Sigmoid colon (tissue), 7 donors: ENCODE measurements at places on chromosomes 7 and 10. TPM values are rescaled to one million over a fixed set of nuclear protein-coding genes. Genes with fewer than 3 reads are reported as not detected.
A peak's percentile ranks its signal among the peaks of the same experiment; 100 is the strongest.

DNA sequence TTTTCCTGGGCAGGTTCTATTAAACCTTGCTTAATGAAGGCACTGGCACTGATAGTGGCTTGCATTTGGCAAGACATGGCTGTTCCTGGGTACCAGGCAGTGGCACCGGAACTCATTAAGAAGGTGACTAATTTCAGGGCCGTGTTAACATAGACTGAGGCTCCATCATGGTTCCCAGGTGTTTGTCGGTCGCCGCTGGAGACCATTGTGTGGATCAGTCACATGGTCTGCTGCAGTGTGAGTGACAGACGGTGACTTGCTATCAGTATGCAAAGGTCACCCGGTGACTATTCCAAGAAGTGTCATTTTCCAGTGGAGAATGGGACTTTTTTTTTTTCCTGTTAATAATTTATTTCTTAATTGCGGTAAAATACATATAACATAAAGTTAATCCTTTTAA is 106.3 kb downstream of the INSYN2A start:
- no peak for DNase-seq

DNA sequence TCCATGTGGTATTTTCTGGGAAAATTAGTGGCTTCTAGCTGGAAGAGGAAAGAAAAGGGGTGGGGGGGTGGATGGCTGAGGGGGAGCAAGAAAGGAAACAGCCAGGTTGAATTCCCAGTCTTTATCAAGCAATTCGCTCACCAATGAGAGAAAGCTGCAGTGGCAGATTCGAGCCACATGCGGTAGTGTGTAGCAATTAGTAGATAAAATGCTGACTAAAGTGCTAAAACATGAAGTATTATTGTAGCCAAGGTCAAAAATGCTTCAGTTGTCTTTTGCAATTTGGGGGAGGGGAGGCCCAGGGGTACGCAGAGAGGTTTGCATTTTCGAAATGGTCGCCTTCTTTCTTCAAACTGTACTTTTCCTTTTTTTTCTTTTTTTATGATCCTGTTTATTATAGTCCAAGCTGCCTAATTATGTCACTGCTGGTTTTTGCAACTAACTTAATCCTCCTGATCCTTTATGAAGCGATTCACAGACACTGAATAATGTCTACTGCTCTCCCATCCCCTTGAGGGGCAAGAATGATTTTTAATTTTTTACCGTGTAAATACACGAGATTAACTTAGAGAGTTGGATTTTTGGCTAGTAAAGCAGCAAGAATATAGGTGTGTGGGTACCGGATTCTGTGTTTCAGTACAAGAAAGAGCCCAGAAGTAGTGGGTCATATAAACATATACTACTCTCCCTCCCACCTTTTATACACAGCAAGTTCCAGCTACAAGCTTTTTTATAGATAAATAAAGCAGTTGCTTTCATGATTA is 3.6 kb upstream of the ARID5B start:
- DNase-seq, result peak; percentile 70

DNA sequence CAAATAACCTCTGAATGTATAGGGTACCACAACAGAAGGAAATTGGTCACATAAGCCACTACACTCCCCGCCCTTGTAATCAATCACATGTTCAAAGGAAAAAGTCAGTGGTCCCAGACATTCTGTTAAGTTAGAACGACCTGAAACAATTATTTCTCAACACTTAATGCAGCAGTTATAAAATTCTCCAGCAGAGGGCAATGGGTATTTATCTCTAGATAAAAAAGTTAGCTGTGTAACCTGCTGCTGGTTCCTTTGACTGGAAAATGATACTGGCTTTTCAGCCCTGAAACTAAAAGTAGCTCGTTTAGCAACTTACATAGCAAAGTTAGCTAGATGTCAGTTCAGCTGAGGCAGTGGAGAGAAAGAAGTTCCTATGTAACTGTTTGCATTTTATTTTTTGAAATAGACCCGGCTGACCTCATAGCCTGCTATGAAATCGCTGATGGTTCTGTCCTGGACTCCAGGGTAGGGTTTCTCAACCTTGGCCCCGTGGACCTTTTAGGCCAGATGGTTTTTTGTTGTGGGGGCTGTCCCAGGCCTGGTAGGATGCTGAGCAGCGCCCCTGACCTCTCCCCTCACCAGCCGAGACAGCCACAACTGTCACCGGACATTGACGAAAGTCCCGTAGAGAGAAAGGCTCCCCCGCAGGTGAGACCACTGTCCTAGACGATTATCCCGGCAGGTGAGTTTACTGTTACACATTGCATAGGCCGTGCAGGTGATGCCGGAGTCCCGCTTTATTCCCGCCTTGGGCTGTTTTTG is 40.2 kb upstream of the PROSER2 start:
- no peak for DNase-seq

DNA sequence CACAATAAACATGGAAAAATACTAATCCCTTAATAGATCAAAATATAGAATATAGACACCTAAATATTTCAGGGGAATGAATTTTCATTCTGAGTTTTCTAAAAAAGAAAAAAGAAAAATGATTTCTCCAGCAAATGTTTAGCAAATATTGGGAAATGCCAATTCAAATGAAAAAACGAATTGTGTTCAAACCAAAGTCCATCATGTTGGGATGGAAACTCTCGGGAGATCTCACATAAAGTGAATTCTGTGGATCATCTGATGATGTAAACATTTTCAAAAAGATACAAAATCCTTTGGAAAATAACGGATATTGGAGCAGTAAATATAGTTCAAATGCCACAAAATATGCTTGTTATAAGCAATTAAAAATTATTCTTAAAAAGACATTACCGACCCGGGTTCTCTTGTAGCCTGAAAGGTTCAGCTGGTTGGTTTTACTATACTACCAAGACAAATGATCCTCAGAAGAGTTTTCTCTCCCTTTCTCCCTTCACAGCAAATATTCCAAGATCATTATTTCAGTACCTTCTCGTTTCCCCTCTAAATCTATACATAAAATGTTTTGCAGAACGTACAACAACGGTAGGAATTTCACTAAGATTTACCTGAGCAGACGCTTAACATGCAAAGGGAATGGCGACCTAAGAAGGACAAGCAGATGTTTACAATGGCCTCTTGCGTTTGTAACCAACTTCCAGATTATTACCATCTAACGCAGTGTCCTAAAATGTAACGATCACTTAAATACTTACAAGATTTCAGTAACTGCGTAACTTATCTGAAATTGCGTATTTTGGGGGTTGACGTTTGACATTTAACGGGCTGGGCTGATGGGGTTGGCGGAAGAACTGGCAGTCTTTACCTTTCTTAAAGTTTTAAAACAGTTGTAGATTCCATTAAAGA is 2.5 kb downstream of the HOXA13 start:
- no peak for DNase-seq

DNA sequence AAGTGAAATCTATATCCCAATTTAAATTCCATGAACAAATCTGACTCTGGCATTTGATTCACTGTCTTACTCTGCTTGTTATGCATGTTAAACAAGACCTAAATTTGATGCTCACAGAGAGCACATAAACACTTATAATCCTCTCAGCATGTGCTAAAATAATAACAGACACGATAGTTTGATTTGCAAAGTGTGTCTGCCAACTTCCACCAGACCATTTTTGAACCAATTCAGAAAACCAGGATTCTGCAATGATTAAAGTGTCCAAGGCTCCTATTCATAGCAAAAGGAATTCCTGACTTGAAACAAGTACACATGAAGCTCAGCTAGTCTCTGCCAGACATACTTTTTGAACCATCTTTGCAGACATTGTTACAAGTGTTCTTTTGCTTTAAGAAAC is 11.2 kb downstream of the RBM20 start:
- no peak for DNase-seq

The FFAR4 gene
- total RNA-seq, result not detected

DNA sequence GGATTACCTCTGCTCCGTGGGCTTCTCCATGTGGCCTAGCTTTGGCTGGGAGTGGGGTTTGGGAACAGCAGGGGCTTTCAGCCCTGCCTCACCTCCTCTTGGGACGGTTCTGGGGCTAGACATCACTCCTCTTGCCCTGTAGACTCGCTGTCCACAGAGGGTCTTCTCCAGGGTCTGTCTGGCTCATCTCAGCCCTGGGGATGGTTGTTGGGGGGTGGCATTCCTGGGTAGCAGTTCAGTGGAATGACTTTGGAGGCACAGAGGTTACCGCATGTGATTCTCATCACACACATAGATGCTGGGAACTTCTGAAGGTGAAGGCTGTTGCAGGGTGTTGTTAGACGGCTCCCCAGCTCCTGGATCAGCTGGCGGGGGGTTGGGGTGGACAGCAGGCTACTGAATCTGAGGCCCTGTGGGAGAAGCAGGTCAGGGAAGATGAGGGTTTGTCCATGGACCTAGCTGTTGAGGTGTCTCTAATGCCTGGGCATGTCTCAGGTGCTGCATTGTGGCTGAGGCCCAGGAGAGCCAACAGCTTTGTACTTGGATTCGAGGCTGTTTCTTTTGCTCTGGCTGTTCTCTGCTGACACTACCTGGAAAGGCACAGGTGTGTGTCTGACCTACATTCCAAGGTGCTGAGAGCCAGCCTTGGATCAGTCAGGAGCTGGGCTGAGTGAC is 23.8 kb downstream of the RAMP3 start:
- DNase-seq, result peak; percentile 28

- no peak for DNase-seq
Measured at GRCh38 chr7:146146831-146147486, 30.4 kb downstream of the CNTNAP2 start.

DNA sequence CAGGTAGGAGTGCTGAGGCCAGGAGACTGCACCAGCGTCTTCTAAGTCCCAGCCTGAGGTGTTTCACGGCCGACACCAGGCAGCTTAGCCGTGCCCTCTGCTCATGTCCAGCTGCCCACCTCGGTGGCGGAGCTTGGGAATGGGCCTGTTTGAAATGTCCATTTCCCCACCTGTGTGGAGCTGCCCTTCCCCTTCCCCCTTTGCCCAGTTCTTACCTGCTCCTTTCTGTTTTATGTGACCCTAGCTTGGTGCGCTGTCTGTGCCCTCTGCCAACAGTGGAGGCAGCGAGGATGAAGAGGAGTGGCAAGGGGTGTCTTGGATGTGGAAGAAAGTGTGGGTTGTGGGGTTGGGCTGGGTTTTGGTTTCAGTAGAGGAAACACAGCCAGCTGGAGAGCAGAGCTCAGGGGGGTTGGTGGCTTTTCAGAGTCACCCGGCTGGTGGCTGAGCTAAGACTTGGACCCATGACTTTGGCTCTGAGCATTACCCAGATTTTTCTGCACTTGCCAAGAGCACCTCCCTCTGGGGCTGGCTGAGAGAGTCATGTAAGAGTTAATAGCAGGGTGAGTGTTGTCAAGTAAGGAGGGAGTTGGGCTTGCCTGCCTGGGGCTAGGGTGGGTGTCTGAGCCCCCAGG is 37.4 kb downstream of the GBX1 start:
- DNase-seq, result no peak

DNA sequence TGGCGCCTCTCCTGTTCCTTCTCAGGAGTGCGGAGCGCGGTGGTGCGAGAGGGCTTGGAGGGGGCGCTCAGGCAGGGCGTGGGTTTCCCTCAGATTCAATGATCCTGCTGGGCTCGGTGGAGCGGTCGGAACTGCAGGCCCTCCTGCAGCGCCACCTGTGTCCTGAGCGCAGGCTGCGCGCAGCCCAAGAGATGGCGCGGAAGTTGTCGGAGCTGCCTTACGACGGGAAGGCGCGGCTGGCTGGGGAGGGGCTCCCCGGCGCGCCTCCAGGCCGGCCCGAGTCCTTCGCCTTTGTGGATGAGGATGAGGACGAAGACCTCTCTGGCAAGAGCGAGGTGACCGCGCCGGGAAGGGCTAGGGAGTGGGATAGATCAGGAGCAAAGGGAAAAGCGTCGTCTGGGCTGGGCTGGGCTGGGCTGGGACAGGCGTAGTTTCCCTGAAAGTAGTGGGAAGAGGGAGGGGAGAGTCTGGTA is 17.0 kb downstream of the FAM131B start:
- no peak for DNase-seq

- DNase-seq, result no peak
Measured at GRCh38 chr7:132516042-132516840, 60.0 kb downstream of the PLXNA4 start.

DNA sequence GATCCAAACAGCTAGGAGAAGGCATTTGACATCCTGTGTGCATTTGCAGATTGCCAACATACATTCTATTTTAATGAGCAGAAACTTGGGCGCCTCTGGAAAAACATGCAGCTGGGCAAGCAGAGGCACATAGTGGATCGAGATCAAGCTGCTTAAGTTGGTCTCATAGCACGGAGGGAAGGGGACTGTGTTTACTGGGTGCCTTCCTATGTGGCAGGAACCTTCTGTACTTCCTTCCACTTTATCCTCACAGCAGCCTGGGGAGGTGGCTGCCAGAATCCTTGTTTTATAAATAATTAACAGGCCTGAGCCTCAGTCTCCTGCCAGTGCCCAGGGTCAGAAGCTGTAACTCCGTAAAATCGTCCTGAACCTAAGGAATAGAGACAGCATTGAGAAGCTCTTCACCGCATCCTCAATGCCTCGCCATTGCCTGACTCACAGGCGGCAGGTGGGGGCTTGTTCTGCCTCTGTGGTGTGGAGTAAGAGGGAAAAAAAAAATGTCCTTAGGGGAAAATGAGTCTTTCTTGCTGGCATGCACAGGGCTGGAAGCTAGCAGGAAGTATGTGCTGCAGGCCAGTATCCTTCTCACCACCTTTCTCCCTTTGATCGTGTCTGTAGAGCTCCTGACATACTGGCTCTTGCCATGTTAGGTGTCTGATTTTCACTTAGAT is 6.2 kb downstream of the VWA2 start:
- DNase-seq, result no peak

The PLEKHS1 gene
- total RNA-seq, result not detected

- DNase-seq, result no peak
Measured at GRCh38 chr7:40990841-40991240, 712.0 kb downstream of the INHBA start.

The COL13A1 gene
- 2.9 TPM for total RNA-seq

DNA sequence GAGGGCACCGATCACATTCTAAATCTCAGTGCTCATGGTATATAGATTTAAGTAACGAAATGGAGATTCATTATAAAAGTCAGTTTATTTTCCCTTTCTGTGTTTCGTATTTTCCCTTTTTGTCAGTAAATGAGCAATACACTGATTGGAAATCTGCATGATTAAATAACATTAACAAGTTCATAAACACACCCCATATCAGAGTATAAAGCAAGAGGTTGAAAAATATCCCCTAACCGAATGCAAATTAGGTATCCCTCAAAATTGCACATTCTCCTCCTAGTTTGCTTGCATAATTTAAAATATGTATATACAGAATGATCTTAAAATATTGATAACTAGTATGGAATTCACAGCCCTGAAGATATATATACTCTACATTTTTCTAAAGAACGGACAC is 64.6 kb downstream of the SLC37A3 start:
- no peak for DNase-seq
